ENCODE measurements at places on chromosomes 2 and 18. TPM values are rescaled to one million over a fixed set of nuclear protein-coding genes. Genes with fewer than 3 reads are reported as not detected.

- DNase-seq: no peak
Measured at GRCh38 chr18:65082907-65083306, 667.9 kb upstream of the CDH7 start.

GRCh38 chr2:17717666-17718065 lies 35.9 kb downstream of the SMC6 start:
- no peak for DNase-seq

- no peak for DNase-seq
Measured at GRCh38 chr18:56443166-56443907, 195.1 kb downstream of the TXNL1 start.

- DNase-seq: no peak
Measured at GRCh38 chr18:31684279-31685096, at the start of gene B4GALT6. B4GALT6 (minus strand) TSS chr18:31684581; CDS start chr18:31684426, 155 bp downstream.

DNA sequence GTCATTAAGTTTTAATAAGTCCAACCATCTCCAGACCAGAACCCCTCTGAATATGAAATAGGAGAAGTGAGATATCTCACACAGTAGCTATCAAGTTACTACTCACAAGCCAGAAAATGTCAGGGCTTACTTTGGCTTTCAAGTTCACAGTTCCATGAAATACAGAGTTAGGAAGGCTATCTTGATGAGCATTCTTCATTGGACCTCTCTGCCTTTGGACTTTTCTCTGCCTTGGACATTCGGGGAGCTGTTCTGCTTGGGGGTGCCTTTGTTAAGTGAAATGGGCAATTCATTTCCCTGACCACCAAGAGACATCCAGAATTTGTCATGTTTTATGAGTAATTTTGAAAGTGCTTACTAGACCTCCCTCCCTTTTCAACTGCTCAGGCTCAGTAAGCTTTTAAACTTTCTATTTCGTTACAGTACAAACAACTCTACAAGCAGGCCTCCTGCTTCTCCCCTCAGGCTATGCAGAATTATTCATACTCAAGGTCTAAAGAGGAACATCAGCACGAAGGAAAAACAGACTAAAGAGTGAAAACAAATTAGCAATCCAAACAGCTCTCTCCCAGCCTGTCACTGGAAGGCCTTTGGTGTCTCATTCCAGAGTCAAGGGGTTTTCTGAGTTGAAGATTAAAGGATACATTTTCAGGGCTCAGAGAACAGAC lies 95.3 kb downstream of the MREG start:
- no peak for DNase-seq

GRCh38 chr2:9655441-9656269 lies 24.9 kb upstream of the YWHAQ start:
- no peak for DNase-seq

GRCh38 chr2:73984203-73984921 lies at the start of gene TET3:
TET3 (plus strand) TSS chr2:73984910; CDS start chr2:73986404, 1,494 bp downstream.
- DNase-seq: peak; percentile 88

- DNase-seq: no peak
Measured at GRCh38 chr2:238730001-238730669, 117.8 kb upstream of the TWIST2 start.

DNA sequence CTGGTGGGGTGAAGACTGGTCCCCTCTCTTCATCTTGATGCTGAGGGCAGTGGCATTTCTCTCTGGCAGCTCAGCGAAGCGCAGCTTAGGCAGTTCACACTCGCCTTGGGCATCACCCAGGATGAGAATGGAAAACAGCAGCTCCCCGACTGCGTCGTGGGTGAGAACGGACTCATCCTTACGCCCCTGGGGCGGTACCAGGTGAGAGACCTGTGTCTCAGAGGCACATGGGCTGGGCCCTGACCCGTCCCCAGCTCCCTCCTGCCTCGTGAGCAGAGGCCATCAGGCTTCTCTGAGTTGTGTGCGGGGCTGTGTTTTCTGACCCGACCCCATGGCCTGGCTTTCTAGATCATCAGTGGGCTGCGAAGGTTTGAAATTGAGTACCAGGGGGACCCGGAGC lies 8.2 kb upstream of the CCDC74A start:
- no peak for DNase-seq

DNA sequence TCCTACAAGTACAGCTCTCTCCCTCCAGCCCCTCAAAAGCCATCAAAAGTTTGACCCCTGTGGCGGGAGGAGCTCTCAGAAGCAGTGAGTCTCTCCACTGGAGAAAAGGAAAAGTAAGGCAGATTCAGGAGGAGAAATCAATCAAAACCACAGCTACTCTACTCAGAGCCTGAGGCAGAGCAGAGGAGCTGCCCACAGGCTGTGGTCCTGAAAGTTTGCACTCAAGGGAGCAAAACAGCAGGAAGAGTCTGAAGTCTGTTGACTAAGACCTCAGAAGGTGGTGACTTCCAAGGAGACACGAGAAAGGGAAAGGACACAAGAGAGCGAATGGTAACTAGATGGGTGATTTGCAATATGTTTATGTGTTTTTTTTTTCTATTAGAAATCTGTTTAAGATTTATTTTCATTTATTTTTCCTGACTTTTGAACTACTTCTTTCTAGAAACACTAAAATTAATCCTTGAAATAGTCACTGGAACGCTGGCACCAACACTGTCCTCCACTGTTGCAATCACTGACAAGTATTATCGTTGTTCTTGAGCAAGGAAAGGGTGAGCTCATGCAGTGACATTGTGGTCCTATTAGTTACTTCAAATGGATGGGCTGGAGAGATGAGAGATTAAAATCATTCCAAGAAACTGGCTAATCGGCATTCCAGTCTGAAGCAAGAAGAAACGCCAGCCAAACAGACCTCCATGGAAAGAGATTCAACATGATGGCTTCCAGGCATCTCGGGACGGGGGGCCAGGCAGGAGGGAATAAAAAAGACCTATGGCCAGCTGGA lies 35.8 kb downstream of the PID1 start:
- peak; percentile 62 for DNase-seq

DNA sequence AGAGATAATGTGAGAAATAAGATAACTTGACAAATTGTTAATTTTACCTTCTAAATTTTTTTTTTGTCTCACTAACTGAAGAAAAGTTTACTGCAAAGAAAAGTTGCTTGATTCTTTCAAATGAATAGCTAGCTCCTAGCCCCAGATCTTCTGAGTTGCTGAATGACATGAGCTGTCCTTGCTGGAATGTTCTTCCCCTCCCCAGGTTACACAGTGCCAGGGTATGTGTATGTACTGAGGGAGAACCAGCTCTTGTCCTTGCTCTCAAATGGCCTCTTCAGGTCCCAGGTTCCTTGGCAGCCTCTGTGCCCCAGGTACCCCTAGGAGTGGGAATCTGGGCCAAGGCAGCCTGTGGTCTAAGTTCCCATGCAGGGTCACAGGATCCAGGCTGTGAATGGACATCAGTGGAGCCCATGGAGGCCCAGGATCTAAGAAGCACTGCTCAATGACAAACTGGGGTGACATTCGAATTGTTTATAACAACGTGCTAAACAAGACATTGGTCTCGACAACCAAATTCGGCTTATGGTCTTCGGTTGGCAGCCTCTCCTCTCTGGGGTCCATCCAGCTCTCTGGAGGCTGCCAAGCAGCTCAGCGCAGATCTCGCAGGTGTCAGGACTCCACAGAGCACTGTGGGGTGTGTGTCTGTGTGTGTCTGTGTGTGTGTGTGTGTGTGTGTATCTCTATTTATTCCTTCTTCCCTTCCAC lies 17.1 kb upstream of the INO80C start:
- DNase-seq: no peak

DNA sequence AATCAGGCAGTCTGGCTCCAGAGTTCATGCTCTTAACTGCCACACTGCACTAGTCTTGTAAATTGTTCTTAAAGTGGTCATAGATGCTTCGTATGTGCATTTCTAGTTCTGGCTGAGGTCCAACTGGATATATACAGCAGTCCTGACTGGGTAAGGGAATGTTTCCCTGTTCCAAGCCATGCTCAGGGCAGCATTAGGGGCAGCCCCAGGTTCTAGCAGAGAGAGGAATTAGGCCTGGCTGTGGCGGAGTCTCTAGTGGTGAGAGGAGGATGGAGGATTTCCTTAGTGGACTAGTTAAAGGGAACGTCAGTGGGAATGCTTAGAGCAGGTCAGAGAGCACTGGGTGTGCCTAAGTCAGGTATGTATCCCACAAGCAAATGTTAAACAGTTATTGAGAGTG lies 28.0 kb downstream of the UBE2E3 start:
- no peak for DNase-seq

- peak; percentile 38 for DNase-seq
Measured at GRCh38 chr2:229408356-229408755, 137.3 kb upstream of the PID1 start.

- peak; percentile 58 for DNase-seq
Measured at GRCh38 chr2:191758518-191759507, 80.9 kb downstream of the NABP1 start.

- DNase-seq: no peak
Measured at GRCh38 chr2:231290321-231291015, 92.0 kb downstream of the ARMC9 start.

GRCh38 chr18:44741511-44741910 lies 60.8 kb downstream of the SETBP1 start:
- DNase-seq: peak; percentile 73

DNA sequence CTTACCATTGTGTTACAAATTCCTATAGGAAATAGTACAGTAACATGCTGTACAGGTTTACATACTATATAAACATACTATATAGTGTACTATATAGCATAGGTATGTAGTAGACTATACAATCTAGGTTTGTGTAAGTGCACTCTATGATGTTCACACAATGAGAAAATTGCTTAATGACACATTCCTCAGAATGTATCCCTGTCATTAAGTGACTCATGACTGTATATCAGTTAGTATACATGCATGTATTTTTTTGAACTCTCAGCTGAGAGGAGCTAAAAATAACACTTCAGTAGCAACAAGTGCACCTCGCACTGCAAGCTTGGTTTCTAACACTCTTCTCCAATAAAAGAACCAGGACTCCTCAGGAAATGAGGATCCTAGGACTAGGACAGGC lies 19.5 kb upstream of the ASXL3 start:
- no peak for DNase-seq

DNA sequence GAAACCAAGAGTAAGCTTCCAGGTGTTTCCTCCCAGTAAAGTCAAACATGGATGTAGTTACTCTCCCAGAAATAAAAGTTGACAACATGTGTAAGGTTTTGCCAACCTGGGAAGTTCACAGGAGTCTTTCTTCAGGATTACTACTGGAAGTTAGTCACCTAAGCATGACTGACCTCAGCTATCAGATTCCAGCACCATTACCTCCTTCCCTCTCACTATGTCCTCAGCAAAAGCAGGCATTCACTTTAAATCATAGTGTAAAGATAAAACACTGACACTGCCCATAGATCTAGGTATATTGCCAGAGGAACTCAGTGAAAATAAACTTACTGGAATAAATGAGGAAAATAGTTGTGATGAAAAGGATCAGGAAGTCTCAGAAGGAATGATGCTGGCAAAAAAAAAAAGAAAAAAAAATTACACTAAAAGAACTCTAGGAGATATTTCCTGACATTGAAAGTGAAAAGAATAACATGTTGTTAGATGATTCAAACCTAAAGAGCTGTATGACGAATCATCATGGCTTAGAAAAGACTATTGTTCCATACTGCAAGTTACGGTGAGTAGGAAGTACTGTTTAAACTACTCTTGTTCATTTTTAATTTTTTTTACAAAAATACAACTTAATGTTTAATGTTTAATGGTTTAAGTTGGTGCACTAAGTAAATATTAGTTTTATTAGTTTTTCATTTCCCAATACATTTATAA lies 484.5 kb upstream of the ZNF804A start:
- no peak for DNase-seq

GRCh38 chr2:207113414-207113813 lies 52.3 kb downstream of the KLF7 start:
- DNase-seq: peak; percentile 47

DNA sequence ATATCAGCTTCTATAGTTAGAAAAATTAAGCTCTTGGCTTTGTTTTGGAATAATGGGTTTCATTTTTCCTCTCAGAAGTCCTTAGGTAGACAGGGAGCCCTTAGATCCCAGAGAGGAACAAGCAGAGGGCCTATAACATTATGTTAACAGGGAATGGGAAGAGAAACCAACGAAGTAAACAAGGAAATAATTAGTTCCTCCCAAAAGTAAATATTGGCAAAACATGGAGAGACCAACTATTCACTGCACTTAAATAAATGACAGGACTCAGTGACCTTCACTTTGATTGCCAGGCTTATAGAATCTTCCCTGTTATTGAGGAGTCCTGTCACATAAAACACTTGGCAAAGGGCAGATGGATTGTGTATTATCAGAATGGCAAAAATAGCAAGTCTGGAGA lies 5.3 kb downstream of the CRIM1 start:
- no peak for DNase-seq

DNA sequence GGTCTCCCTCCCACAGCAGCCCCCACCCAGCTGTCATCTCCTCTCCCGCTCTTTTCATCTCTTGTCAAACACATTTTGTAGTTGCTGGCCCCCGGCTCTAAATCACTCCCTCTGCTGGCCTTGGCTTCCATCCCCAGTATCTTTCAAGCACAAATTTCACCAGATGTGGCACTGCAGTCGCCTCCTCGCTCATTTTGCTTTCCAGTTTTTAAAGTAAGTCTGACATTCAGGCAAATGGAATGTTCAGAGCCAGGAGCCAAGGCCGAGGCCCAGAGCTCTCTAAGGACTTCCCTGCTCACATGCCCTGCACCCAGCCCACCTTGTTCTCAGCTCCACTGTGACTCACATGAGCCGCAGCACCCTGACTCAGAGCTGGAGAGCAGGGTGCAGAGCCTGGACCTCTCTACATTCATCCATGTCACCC lies 158.4 kb downstream of the GALNT14 start:
- DNase-seq: no peak

DNA sequence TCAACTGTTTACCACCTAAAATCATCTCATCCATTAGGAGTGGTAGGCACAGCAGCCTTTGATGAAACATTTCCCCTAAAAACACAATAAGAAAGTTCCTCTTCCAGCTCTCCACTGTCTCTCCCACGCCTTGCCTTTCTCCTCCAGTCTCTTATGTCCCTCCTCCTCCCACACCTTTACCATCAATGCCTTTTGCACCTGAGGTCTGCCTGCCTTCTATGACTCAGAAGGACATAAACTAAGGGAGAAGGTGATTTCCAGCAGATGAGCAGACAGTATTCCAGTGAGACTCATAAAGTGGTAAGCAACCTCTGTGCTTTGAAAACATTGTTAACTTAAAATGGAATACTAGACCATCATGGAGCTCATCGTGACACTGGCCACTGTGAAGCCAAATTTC lies 34.2 kb upstream of the NDUFV2 start:
- no peak for DNase-seq

GRCh38 chr2:205807758-205808157 lies 125.5 kb downstream of the NRP2 start:
- DNase-seq: no peak

- no peak for DNase-seq
Measured at GRCh38 chr2:235501673-235502031, 7.8 kb downstream of the AGAP1 start.

GRCh38 chr18:5420906-5421305 lies 122.9 kb downstream of the EPB41L3 start:
- no peak for DNase-seq

MCEE gene
- polyA plus RNA-seq: 31.2 TPM

HNRNPLL gene
- 13.6 TPM for polyA plus RNA-seq

SIX3 gene
- polyA plus RNA-seq: not detected

IL1RL2 gene
- polyA plus RNA-seq: 1.2 TPM

CDK5R2 gene
- polyA plus RNA-seq: 0.56 TPM

ADD2 gene
- polyA plus RNA-seq: 0.12 TPM

FBXO48 gene
- 0.62 TPM for polyA plus RNA-seq

SCN7A gene
- polyA plus RNA-seq: 3.2 TPM

DYNC2LI1 gene
- polyA plus RNA-seq: 22.9 TPM

ABCB11 gene
- polyA plus RNA-seq: not detected

MBP gene
- 16.8 TPM for polyA plus RNA-seq

EPHA4 gene
- polyA plus RNA-seq: 0.56 TPM

NEU2 gene
- not detected for polyA plus RNA-seq

C1QL2 gene
- not detected for polyA plus RNA-seq
